ENCODE measurements at places on chromosomes 4 and X.

DNA sequence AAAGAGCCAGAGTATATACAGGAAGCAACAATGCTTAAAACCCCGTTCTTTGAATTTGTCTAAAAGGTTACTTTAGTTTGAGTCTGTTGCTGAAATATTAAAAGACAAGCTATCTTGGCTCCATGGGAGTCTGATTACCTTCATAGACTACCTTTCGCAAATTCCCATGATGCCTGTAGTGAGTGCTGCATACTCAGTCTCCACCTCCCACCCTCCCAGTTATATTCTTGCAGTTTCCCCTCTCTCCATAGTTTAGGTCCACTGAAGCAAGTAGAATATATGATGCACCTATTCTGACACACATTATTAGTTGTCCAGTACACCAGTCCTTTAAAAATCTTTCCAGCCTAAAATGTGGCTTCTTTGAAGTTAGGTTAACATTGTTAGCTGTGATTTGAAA is 2.4 kb downstream of the CNKSR2 start:
- DNase-seq = no peak

- DNase-seq = no peak
Measured at GRCh38 chrX:7109838-7110793, 37.4 kb upstream of the STS start.

- DNase-seq = no peak
Measured at GRCh38 chrX:34875204-34875603, 67.4 kb upstream of the FAM47B start.

GRCh38 chr4:186017801-186018200 is 51.2 kb upstream of the TLR3 start:
- no peak for DNase-seq

DNA sequence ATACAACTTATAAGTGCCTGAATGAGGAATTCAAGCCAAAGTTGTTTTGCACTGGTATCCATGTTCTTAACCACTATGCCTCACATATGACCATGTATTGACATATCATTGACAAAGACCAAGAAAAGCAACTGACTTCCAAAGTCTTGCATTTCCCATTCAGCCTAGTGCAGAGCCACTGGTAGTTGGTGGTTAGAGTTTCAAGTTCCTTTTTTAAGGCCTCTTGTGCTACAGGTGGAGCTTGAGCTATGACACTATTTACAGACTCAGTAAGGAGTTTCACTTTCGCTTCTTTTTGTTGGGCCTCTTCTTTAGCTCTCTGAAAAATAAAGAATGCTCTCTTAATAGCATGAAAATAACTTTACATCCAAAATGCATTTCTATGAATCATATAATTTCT is 763.0 kb downstream of the DMD start:
- peak; percentile 1 for DNase-seq

DNA sequence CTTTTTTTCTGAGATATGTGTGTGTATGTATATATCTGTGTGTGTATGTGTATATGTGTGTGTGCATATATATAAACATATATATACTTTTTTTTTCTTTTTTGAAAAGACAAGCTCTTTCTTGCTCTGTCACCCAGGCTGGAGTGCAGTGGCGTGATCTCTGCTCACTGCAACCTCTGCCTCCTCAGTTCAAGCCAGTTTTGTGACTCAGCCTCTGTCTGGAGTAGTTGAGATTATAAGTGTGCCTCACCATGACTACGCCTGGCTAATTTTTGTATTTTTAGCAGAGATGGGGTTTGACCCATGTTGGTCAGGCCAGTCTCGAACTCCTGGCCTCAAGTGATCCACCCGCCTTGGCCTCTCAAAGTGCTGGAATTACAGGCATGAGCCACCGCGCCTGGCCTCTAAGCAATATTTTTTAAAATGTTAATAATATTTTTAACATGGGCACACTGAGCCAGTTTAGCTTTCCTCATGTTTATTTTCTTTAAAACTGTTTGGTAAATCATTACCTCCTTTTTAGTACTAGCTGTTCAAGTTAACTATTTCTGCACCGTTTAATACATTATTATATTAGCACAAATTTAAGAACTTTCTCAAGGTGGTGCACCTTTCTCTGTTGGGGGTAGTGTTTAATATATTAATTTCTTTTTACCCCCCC is 33.3 kb downstream of the BBS12 start:
- DNase-seq = no peak

DNA sequence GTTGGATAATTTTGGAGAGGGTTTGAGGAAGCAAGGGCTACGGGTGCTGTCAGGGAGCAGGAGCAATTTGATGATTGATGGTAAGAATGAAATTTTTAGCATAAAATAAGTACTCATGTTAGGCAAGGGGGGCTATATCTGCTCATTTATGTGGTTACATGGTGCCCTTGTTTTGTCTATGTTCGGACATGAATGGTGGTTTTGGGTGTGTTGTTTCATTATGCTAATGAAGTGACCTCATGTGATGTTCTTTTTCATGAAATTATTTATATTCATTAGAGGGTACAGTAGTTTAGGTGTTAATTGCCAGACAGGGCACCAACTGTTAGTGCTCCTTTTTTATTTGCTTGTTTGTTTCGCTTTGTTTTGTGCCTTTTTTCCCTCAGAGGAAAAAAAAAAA is 29.3 kb downstream of the CEP44 start:
- DNase-seq = no peak

DNA sequence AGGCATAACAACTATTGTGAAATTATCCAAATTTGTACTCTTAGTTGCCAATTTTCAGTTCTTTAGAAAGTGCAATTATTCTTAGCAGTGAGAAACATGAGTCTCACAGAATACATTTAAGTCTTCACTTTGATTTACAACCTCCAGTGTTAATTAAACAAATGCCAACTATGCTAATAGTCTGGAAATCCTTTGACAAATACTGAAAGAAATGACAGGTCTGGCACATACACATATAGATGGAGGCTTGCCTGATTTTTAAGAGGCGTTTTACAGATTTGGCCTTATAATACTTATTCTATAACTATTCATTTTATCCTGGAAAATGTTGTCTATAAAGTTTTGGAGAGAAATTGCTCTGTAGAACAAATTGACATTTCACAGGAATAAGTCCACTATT is 320.1 kb downstream of the TRIML1 start:
- no peak for DNase-seq

- no peak for DNase-seq
Measured at GRCh38 chrX:11296051-11296450, 2.8 kb downstream of the AMELX start.

DNA sequence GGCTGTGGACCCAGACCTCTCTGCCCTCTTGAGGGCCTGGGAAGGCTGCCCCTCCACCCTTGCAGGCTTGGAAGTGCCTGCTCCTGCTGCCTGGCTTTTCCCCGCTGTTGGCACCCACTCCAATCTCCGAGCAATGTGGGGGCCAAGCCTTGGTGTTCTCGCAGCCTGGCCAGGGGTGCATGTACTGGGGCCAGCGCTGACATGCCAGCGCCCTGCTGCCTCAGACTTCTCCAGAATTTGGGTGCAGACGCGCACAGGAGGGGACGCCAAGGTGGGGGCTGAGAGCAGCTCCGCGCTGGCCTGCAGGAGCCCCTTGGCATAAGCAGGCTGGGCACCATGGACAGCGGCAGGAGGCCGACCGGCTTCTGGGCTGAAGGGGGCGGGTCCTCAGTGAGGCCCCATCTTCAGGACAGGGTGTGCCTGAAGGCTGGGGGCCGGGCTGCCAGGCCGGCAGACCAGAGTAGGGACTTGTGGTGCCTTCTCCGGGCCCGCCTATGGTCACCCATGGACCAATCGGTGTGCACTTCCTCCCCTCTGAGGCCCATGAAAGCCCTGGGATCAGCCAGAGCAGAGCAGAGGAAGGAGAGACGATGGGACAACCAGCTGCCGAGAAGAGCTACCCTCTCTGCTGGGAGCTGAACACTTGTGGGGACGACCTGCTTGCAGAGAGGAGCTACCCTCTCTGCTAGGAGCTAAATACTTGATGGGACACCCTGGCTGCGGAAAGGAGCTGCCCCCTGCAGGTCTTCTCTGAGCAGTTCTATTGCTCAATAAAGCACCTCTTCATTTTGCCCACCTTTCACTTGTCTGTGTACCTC is 118.3 kb downstream of the DNAAF6 start:
- DNase-seq = no peak

DNA sequence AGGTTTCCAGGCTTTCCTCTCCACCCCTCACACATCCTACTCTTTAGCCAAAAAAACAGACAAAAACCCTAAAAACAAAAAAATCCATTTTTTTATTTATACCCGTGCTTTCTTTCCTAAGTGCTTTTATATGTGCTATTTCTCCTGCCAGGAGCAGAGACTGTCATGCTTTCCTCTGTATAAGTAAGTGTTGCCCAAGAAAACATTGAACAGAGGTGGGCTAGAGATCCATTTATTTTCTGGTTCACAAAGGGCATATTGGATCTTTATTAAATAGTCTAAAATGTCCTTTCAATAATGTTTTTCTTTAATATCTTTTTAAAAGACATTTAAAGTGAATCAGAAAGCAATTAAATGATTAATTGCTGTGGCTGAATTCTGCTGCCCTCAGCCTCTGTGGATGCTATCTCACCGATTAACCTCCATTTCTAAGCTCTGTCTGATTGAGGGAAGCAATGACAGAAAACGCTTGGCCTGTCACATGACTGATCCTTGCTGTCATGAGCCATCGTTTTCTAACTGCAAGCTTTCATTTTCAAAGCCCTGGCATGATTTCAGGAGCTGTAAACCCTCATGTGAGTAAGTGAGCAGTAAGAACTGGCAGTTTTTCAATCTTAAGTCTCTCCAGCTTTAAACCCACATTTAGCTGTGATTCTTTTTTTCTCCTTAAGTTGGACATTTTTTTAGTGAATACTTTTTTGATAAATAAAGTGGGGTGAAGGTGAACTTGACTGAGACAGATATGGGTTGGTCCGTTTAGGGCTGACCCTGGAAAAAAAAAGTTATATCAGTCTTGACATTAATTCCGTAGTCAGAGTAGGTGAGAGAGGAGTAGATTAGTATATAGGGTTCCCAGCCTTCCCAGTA is 180.7 kb upstream of the PGRMC2 start:
- no peak for DNase-seq

DNA sequence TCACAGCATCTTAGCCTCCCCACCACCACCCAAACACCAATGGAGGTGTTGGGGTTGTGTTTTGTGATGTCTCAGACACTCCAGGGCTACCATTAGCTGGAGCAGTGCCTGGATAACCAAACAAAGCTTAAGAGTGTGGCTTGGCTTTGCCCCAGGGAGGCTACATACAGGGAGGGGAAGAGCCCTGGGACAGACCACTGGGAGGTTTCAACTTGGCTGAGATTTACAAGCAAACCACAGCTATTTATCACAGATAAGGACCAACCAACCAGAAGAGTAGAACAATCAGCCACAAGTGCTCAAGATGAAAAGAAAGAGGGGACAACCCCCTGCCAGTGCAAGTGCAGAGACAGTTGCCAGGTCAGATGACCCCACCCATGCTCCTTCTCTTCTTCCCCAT is 24.1 kb downstream of the SOX3 start:
- no peak for DNase-seq

- DNase-seq = peak; percentile 17
Measured at GRCh38 chr4:53196882-53197771, 168.7 kb downstream of the SCFD2 start.

DNA sequence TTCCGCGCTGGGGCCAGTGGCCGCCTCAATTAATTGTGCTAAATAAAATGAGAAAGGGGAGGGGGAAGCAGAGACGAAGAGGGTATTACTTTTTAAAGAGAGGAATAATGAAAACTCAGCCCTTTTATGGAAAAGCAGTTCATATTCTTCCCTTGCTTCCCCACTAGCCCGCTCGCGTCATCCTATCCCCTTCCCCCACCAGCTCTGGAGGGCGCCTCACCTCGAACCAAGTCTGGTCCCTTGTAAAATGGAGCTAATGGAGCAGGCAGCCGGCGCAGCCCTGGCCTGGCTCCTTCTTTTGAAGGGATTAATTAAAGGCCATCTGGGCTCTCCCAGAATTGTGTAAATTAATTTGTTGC is 511 bp upstream of the NKX6-1 start:
- no peak for DNase-seq

GRCh38 chr4:159042097-159042605 is 60.7 kb upstream of the RAPGEF2 start:
- DNase-seq = no peak

GRCh38 chr4:124262211-124263179 is 450.0 kb downstream of the ANKRD50 start:
- peak; percentile 1 for DNase-seq

DNA sequence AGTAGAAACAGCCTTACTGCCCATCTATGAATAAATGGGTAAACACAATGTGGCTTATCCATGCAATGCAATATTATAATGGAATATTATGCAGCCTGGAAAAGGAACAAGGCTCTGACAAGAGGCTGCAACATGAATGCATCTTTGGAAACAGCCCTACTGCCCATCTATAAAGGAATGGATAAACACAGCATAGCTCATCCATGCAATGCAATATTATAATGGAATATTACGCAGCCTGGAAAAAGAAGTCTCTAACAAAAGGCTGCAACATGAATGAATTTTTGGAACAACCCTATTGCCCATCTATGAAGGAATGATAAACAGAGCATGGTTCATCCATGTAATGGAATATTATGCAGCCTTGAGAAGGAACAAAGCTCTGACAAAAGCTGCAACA is 161.0 kb downstream of the CRLF2 start:
- DNase-seq = no peak

DNA sequence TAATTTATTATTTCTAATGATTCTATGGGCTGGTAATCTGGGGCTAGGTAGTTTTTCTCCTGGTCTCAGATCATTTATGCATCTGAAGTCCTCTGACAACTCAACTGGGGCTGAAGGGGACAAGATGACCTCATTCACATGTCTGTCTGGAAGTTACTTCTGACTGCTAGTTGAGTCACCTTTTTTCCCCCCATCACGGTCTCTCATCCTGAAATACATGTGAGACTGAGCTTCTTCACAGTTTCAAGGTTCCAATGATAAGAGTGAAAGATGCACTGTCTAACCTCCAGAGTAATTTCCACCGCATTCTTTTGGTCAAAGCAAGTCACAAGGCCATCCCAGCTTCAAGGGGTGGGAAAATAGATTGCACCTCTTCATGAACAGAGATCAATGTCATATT is 356.7 kb upstream of the RPS6KA3 start:
- no peak for DNase-seq

- no peak for DNase-seq
Measured at GRCh38 chr4:101851672-101852071, 61.1 kb downstream of the BANK1 start.

- DNase-seq = no peak
Measured at GRCh38 chr4:16505726-16506125, 279.5 kb upstream of the TAPT1 start.

GRCh38 chr4:128587382-128587781 is 222.1 kb upstream of the JADE1 start:
- DNase-seq = no peak

DNA sequence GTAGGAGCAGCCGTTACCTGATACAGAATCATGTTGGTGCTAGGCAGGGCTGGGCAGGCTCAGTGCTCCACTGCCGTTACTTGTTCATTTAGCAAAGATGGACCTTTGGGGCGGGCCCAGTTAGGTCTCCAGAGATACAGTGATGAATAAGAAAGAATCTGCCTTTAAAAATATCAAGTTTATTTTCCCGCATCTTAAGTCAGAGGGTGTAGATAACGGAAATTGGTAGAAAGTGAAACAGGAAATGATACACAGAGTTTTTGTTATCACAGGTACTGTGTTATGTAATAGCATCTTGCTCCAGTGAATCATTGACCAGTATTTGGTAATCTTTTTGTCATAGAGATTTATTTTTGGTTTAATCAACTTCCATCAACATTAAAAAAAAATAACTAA is 5.5 kb downstream of the TMEM131L start:
- no peak for DNase-seq
